ENCODE measurements at places on chromosomes 4 and X.

- no peak for DNase-seq
Observed at GRCh38 chrX:13868591-13868990, 51.7 kb upstream of the GPM6B start.

- DNase-seq, result no peak
Observed at GRCh38 chrX:135982860-135983259, 2.4 kb upstream of the SLC9A6 start.

DNA sequence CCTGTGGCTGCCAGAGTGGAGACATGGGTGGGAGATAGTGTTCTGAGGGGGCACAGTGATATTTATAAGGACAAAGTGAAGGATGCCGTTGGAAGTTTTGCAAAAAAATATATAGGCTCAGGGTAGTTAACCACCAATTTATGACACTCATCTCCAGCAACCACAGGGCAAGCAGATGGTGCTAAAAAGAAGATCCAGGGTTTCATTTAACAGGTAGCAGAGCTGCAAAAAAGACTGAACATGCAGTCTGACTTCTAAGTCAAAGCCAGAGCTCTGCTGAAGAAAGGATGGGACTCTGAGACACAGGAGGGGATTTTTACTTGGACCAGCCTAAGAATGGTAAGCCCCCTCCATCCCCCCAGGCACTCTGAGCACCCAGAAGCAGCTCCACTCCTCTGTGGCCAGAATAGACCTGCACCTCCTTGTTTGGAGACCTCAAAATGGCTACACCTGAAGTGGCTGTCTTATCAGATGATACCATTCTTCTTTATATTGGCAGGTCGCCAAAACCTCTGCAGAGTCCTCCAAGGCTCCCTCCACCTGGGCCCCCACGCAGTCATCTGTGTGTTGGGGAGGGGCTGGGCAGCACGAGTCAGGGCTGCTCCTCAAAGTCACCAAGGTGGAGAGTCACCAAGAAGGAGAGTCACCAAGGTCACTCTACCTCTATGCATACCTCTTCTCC, 161.4 kb upstream of the FAM9B start:
- DNase-seq, result no peak

DNA sequence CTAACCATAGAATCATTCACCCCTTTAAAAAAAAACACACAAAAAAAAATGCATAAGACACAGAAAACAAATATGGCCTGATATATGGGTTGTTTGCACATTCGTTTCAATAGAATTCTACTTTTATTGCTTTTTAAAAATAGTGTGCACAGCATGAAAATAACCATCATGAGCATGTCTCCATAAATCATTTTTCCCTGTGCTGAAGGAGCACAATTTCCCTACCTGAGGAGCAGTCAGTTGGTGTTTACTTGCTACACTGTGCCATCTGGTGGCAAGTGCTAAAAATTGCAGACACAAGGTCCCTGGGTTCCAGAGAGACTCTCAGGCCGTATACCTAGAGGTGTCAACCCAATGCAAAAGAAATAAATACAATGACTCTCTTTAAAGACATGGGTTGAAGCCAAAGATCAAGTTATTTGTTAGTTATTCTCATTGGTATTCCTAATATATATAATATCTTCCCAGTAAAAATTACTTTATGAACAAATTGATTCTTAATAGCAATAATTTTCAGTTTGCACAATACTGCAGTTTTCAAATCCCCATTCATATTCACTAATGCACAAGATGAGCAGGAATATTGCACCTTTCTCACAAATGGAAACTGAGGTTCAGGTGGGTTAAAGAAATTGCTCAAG, 551.4 kb downstream of the IQCM start:
- peak; percentile 19 for DNase-seq

DNA sequence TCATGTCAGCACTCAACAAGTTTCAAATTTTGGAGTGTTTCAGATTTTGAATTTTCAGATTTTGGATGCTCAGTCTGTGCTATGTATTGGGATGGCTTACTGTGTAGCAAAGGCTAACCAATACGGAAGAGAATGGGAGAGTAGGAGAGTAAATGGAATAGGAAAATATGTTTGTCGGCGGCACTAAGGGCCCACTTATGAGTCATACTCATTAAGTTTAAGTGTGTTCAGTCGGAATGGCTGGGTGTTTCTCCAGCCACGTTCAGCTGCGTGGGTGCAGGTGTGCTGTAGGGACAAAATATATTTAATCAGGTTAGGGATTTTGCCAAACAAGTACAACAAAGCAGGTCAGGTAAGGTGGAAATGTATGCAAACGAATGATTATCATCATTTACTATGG, 13.6 kb downstream of the FTHL17 start:
- no peak for DNase-seq

DNA sequence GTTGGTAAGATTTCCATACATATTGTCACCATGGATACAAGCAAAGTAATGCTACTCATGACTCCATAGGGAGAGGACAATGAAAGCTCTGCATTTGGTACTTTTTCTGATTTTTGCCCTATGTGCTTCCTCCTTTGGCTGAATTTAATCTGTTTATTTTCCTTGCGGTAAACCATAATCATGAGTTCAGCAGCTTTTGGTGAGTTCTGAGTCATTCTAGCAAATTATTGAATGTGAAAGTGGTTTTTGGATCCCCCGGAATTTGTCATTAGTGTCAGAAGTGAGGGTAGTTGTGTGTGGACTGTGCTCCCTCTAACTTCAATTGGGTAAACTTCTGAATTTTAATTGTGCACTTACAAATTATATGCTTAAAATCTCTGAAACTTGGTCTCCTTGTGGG, 170.3 kb downstream of the MOSPD2 start:
- DNase-seq, result no peak

DNA sequence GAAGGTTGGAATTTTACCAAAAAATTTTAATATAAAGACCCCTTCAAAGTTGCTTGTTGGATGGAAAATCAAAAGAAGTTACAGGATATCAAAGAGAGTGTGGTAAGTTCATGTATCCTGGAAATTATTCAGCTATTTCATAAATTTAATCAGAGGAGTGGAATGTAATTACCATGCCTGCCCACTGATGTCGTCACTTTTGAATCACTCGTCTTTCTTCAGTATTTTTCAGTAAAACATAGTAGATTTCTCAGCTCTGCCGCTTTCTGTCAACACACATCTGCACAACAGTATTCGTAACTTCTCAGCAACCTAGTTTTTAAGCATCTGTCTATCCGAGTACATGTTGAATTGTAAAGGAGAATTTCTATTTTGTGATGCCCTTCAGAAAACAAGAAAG, 2163.0 kb upstream of the AGA start:
- no peak for DNase-seq
